Keratinocyte (primary cell): ENCODE measurements at places on chromosomes 3 and 15. TPM values are rescaled to one million over a fixed set of nuclear protein-coding genes. Genes with fewer than 3 reads are reported as not detected.

Gene SCN11A
- 0.01 to 0.04 TPM in 2 of 3 replicates, not detected in the other for polyA plus RNA-seq

GRCh38 chr3:40299721-40300335 is 9.7 kb upstream of the EIF1B start:
- DNase-seq, result no peak

DNA sequence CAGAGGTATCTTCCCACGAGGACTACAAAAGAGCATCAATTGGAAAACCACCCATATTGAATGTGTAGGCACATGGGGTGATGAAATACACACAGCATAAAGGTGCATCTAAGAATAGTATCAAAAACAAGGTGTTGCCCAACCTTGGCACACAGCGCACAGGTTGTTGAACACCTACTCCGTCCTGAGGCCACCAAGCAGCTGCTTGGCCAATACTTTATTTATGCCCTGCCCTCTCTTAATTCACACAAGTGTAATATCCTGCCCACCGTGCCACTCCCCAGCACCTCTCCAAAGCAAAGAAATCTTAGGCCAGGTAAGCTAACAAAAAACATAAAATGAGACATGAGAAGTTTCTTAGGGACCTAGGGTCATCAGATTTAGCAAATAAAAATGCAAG is 31.2 kb downstream of the WWTR1 start:
- no peak for DNase-seq

Gene DOCK3
- polyA plus RNA-seq, result 0.10 to 0.28 TPM (median 0.11 TPM) in 3 replicates

DNA sequence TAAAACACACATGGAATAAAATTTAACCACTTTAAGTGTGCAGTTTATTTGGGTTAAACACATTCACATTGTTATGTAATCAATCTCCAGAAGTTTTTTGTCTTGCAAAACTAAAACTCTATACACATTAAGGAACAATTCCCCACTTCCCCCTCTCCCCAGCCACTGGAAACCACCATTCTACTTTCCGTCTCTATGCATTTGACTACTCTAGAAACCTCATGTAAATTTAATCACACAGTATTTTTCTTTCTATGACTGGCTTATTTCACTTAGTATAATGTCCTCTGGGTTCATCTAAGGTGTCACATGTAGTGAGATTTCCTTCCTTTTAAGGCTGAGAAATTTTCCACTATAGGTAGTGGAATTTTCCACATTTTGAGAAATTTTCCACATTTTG is 568.7 kb upstream of the UBE2E2 start:
- DNase-seq, result no peak

DNA sequence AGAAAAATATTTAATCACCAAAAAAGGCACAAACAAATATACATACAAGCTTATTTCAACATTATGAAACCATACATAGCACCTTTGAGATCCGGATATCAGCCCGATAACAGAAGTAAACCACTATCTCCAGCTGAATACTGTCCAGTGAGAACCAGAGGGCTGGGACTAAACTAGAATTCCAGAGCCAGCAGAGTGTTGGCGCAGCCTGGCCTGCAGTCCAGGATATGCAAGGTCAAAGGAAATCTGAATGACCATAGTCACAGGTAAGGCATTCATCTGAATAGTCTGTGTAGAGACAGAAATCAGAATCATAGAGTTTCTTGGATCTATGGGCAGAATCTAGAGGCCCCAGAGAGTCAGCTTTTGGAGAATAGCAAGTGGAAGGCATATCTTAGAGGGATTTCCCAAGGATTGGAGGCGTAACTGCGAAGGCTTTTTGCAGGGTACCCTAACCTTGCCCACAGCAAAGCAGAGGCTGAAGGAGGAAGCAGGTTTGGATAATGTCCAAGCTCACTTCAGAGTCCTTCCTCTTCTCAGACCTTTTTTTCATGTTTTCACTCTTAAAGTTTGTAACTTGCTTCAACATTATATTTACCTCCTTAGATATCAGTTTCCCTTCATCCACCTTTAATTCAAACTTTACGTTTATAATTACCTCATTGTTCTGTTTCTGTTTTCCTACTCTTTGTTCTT is 32.5 kb upstream of the TP63 start:
- no peak for DNase-seq

- DNase-seq, result no peak
Observed at GRCh38 chr3:189659571-189659970, 28.4 kb downstream of the TP63 start.

Gene TM4SF18
- polyA plus RNA-seq, result not detected in 3 replicates

Gene TMEM202
- polyA plus RNA-seq, result not detected in 3 replicates

Gene MKRN2OS
- 4.0 to 6.5 TPM (median 4.4 TPM) in 3 replicates for polyA plus RNA-seq

DNA sequence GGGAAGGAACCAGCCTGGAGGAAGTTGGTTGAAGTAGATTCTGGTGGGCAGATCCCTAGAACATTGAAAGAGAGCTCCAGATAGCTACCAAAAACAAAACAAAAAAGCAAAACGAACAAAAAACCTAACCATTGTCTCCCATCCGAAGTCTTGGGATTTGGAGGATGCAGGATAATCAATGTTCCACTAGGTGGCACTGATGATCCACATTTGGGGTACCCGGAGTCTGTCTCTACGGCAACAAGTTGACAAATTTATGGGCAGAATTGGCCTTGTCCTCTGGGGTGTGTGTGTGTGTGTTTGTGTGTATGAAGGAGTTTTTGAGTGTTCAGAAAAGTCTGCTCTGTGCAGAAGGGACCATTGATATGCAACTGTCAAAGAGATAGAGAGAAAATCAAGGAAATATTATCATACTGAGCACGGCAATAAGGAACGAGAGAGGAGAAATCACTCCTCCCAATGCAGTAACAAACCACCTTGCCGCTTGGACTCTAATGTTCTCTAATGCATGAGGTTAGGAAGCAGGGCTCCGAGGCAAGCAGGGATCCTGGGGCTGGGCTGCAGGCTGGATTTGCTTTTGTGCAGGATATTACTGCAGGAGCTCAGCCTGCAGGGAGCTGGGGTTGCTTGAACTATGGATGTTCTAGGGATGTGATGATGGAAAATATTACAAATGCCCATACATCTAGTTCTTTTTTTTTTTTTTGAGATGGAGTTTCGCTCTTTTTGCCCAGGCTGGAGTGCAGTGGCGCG is 59.8 kb upstream of the KLHL25 start:
- DNase-seq, result no peak

Gene SEMA3B
- 0.33 to 0.81 TPM (median 0.58 TPM) in 3 replicates for polyA plus RNA-seq

GRCh38 chr3:95044101-95044500 is 981.2 kb downstream of the NSUN3 start:
- no peak for DNase-seq

GRCh38 chr3:25536521-25537391 is 108.7 kb downstream of the RARB start:
- DNase-seq, result no peak

DNA sequence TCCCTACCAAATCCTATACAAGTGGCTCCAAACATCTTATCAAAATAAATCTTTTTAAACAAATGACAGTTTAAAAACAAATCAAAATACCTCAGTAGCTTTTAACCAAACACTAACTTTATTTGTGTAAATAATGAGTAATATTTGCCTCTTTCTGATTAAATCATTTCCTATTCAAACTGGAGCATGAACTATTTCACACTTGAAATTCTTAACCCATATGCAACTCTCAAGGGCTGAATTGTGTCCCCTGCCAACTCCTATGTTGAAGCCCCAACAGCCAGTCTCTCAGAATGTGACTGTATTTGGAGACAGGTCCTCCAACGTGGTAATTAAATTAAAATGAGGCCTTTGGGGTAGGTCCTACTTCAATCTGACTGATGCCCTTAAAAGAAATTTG is 55.9 kb upstream of the MCTP2 start:
- DNase-seq, result no peak

DNA sequence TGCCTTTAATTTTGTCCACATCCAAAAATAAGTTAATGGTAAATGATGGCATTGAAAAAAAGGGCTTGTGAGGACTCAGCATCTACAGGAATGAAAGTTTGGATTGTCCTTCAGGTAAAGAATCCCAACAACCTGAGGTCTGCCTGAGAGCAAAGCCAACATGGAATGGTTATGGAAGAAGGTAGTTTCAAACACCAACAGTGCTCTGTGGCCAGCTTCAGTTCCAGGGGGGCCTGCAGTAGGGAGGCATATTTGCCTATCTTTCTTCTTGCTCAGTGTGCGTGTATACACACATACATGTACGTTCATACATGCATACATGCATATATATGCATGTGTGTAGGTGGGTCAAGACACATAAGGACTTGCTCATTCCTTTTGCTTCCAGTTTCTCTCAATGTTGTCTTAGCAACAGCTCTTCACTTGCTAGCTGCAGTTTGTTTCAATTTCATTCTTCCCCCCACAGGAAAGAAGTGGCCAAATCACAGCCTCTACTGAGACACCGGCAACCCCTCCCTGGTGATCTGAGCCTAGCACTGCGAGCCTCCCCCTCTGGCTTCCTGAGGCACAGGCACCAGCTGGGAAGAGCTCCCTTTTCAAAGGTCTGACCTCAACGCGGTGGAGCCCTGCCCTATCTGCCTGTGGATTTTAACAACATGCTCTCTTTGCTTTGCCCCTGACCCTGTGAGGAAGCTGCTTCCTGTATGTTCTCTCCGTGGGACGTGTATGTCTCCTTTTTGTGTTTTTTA is 146.2 kb downstream of the KLF13 start:
- no peak for DNase-seq

Gene ADGRG7
- 0.03 to 0.06 TPM (median 0.03 TPM) in 3 replicates for polyA plus RNA-seq

DNA sequence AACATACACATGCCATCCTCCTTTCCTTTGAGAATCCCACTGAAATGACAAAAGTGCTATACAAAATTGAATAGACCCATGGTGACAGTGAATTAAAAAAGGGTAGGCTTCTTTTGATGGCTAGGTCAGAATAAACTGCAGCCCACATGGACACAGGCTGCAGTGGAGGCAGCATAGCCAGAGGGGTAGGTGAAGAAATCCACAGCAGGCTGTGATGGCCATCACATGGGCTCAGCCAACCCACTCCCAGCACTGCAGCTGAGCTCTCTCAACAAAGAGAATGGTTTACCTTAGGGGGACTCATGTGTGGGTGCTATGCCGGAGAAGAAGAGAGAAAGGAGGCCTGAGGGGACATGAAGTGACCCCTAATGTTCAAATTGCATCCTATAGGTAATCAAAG is 331.1 kb downstream of the CHST2 start:
- DNase-seq, result no peak
